ENCODE measurements at places on chromosomes 4 and X.

- no peak for DNase-seq
These were observed 126.3 kb downstream of the RAPGEF2 start for GRCh38 chr4:159229164-159229563.

- no peak for DNase-seq
These were observed 30.9 kb downstream of the YTHDC1 start for GRCh38 chr4:68319040-68319439.

DNA sequence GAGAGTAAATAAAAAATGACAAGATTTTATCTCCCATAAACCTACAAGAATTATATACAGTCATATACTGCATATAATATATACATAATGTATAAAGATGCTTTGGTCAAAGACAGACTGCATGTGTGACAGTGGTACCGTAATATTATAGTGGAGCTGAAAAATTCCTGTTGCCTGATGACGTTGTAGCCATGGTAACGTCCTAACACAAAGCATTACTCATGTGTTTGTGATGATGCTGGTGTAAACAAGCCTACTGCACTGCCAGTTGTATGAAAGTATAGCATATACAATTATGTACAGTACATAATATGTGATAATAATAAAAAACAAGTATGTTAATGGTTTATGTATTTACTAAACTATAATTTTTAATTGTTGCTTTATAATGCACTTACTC is 245.2 kb upstream of the CENPE start:
- no peak for DNase-seq

GRCh38 chrX:53075011-53075410 is 7.2 kb upstream of the TSPYL2 start:
- DNase-seq = no peak

All from LNCaP clone FGC (cell line).